ENCODE measurements at places on chromosomes 1 and 21. TPM values are rescaled to one million over a fixed set of nuclear protein-coding genes. Genes with fewer than 3 reads are reported as not detected.
A peak's percentile ranks its signal among the peaks of the same experiment; 100 is the strongest.

- no peak for DNase-seq
These were observed 109.1 kb upstream of the COL6A1 start for GRCh38 chr21:45872471-45872870.

The GRIK3 gene
- not detected for total RNA-seq

DNA sequence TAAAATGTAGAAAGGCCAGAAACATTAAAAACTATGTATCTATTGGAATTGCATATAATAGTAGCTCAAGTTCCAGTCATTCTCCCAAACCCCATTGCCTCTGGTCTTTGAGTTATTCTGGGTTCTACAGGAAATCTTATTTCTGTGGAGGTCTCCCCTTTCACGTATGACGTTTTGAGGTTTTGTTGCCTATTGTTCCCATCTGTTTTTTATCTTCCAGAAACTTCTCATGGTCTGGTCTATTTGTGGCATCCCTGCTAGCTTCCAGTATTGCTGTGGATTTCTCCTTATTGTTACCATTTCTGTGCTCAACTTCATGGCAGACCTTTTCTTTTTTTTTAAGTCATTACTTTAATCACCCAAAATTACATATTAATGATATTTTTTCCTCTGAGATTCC is 43.3 kb downstream of the DTL start:
- DNase-seq: no peak

The GSTM5 gene
- total RNA-seq: not detected

The RAVER2 gene
- total RNA-seq: 1.6 TPM

DNA sequence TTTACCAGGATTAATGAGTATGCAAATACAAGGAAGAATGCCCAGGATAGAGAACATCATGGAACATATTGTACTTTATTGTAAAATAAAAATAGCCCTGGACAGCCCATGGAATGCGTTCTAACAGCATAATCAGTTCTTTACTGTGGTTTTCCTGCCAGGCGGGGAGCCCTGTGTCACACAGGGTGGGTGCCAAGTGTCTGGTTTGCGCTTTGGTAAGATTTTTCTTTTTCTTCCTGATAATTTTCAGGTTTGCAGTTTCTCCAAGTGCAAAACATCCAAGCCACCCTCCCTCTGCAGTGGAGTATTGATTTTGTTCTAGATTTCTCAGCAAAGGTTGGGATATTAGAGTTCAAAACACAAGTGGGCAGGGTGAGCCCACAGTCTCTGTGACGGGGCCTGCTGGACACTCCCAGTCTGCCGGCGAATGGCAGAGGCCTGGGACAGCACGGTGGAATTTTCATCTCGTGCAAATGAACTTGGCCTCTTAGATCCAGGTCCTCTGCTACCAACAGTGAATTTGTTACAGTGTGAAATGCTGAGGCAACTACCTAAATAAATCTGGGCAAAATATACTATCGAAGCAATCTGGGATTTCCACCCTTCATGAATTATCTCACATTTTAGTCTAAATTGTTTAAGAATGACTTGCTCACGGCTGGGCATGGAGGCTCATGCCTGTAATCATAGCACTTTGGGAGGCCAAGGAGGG is 15.6 kb upstream of the KCNJ15 start:
- no peak for DNase-seq

DNA sequence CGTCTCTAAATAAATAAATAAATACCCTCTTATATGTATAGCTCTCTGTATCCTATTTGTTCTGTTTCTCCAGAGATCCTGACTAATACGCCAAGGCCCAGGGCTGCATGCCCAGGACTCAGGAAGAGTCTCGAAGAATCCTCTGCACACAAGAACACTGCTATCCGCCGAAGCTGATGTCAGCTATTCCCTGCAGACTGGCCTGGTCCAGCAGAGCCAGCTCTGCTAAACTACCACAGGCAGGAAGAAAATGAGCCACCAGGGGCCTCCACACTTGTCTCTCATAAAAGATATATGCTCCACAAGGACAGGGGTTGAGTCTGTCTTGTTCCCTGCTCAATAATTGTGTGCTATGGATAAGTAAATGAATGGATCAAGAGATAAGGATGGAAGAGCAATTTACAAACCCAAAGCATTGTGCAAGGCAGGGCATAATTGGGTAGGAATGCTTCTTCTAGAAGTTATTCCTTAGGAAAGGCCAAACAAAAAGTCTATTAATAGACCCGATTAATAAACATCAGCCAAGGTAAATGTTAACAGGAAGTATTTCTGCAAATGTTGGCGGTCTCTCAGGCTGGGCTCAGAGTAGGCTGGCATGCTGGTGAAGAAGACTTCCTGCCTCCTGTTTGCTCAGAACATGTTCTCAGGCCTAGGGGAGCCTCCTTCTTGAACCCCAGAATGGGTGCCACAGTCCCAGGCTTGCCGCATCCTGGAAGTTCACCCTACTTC is 26.3 kb upstream of the MAN1C1 start:
- no peak for DNase-seq

DNA sequence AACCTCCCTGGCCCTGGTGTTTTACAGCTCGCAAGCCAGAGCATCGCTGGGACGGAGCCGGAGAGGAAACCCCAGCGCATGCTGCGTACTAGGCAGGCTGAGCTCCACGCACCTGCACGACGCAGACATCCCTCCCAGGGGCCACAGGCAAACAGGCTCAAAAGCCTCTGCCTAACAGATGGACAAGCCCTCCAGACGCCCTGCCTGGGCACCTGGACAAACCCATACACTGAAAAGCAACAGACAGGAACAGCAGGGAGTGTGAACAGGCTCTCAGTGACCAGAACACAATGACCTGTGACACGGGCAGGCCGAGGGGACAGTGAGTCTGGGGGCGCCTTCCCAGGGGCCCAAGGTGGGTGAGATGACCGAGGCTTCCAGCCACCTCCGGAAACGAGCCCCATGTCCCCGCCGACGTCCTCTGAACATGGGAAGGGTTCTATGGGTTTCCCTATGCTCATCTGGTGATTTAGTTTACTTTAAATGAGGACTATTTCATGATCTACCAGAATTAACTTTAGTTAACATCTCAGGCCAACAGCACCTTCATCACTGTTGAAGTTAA is 40.3 kb downstream of the NPHP4 start:
- DNase-seq: no peak

The TFF2 gene
- not detected for total RNA-seq

DNA sequence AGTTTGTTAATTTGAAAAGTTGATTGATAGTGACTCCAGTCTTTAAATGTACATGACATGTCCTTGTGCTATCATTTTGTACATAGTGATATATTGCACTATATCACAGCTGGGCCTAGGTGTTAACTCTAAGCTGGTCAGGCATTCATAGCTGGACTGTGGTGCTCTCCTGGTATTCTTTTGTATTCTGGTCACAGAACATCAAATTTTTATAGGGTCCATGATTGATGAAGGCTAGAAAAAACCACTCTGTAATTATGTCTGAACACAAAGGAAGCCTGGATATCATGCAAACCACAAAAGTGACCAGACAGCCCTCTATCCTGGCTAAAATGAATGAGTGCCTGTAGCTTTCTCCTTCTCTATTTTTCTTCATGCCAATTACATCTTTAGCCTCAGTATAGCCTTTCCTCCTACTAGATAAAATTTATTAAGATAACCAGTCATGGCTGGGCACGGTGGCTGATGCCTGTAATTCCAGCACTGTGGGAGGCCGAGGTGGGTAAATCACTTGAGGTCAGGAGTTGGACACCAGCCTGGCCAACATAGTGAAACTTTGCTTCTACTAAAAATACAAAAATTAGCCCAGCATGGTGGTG is 134.9 kb upstream of the B3GALT2 start:
- no peak for DNase-seq

GRCh38 chr21:41612674-41613532 is 104.9 kb upstream of the TMPRSS2 start:
- DNase-seq: peak; percentile 17

- DNase-seq: no peak
These were observed 259.3 kb downstream of the SRGAP2C start for GRCh38 chr1:121444096-121444495.

- DNase-seq: no peak
These were observed 4.4 kb downstream of the FOXD2 start for GRCh38 chr1:47442202-47442601.

DNA sequence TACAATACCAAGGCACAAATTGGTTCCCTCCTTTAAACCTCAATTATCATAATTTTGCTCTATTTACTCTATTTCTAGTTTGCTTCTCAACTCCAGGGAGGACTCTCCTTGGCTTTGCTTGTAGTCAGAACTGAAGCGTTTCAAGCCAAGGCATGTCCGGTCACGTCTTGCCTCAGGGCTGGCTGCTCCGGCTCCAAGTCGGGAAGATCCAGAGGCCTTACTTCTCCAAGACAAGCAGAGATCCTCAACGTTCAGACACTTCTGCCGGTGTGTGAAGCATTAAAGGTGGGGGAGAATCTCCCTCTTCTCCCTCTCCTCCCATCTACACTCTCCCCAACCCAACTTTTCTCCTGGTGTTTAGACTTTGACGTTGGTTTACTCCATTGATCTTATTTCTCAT is 7.2 kb upstream of the HHAT start:
- no peak for DNase-seq

The CYP4A11 gene
- not detected for total RNA-seq

GRCh38 chr21:43816611-43817071 is 27.3 kb downstream of the RRP1 start:
- DNase-seq: no peak

DNA sequence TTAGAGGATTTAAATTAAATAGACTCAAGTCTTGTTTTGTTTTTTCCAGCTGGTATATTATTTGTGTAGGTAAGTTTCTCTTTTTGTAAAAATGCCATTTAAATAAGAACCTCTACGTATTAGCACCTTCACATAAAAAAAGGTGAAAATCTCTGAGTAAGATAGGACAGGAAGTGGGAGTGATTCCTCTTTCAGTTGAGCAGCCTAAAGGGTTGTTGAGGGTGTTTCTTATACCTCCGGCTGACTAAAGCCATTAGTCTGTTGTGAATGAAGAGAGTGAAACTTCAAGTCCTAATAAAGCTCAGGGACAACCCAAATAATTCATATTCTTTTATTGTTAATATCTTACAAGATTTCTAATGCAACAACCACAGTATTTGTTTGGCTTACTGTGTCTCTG is 188.7 kb downstream of the CHRM3 start:
- DNase-seq: no peak

DNA sequence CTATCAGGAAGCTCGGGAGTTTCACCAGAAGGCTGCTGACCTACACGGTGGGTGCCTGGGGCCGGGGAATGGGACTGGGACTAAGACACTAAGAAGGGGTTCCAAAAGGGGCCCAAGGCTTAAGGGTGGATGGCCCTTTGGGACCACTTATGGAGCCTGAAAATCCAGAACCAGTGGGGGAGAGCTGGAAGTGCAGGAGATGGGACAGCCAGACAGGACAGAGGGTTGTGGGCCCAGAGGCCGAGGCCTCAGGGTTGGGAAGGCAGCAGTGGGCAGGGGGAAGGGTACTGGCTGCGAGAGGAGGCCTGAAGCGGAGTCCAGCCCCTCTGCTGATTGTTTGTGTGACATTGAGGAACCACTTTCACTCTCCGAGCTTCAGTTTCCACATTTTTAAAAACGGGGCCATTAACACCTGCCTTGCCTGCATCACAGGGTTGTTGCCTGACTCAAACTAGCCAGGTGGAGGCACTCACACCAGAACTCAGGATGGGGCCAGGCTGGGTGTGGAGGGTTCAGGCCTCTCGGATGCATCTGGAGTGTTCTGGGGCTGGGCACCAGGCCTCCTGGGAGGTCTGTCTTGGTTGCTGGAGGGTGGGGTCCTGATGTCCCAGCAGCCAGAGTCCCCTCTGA is 3.0 kb downstream of the TTC24 start:
- DNase-seq: no peak

GRCh38 chr1:173530795-173531693 is 53.9 kb downstream of the PRDX6 start:
- no peak for DNase-seq

- DNase-seq: no peak
These were observed 185.1 kb downstream of the PLPP3 start for GRCh38 chr1:56394298-56394697.

The PIK3R3 gene
- total RNA-seq: 5.2 TPM

- no peak for DNase-seq
These were observed 181.3 kb upstream of the SPAG17 start for GRCh38 chr1:118366286-118366685.

DNA sequence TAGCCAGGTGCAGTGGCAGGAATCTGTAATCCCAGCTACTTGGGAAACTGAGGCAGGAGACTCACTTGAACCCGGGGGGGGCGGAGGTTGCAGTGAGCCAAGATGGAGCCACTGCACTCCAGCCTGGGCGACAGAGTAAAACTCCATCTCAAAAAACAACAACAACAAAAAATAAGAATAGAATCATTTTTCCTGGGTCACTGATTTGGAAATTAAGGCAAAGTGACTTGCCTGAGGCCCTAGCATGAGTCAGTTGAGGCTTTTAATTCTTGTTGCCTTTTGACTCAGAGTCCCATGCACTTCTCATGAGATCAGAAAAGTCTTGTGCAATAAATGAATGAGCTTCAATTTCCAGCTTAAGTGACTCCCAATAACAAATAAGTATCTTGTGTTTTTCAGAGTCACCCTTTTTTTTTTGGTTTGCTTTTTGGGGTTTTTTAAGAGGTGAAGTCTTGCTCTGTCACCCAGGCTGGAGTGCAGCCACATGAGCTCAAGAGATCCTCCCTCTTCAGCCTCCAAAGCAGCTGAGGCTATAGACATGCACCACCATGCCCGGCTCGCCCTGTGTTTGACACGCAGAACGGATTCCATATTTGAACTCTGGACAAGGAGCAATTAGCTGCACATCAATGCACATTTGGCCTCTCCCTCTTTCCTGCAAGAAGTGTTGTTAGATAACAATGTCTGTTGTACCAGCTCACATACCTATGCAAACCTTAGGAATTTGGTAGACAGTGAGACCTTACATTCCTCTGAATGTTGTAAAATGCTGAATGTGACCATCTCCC is 3.4 kb upstream of the PLEKHM2 start:
- no peak for DNase-seq

The UBE2G2 gene
- 74.0 TPM for total RNA-seq

The LRRC53 gene
- total RNA-seq: not detected
